ENCODE measurements at places on chromosomes 12 and 14.

DNA sequence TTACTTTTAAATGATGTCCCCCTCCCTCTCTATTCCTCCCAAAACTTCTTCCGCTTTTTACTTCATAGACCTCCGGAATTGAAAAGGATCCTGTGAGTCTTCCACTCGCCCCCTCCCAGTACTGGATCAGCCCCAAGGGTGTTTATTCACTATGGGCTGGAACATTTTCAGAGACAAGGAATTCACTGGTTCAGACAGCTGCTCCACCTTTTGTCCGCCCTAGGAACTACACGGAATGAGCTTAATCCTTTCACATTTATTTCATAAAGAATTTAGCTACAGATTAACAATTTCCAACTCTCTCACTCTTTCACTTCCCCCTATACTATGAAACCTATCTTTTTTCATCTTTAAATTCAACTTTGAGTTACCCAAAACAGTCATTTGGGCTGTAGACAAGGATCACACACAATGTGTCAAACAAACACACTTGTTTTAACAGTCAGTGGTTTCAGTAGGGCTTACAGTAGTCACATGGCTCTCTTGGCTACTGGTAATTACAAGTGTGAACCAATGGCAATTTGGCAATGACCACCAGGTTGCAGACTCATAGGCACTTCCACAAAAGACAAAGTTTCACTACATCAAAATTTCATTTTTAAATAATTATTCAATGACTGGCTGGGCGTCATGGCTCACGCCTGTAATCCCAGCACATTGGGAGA is 20.6 kb downstream of the CNIH1 start:
- DNase-seq = peak; percentile 62

DNA sequence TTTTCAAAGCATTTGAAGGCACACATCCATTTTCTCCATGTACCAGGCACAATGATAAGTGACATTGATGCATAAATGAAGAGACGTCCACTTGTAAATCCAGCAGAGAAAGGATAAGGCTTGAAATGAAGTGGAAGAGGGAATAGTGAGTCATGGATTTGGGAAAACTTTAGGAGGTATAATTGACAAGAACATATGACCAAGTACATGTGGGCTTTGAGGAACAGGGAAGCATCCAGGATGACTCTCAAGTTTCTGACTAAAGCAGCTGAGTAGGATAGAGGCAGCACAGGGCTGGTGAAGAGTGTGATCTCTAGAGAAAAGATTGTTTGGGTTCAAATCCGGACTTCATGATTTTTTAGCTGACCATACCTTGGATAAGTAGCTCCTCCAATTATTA is 43.6 kb upstream of the SYT1 start:
- DNase-seq = no peak

- no peak for DNase-seq
These were observed 74.6 kb upstream of the EEA1 start for GRCh38 chr12:93003531-93004239.

DNA sequence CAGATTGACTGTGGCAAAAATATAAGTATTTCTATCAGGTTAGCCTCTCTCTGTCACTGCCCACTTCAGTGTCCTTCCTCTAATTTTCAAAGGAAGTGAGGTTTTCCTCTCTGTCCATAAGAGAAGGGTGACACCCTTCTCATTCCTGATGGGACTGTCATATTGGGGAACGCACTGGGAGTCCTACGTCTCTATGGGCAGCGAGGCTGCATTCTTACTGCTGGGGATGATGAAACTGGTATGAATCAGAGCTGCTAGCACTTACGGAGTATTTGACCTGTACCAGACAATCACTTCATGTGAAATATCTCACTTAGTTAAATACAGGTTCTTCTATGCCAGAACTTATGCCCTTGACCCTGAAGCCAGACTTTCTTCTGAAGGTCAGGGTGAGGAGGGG is 436.3 kb downstream of the DPF3 start:
- DNase-seq = no peak

DNA sequence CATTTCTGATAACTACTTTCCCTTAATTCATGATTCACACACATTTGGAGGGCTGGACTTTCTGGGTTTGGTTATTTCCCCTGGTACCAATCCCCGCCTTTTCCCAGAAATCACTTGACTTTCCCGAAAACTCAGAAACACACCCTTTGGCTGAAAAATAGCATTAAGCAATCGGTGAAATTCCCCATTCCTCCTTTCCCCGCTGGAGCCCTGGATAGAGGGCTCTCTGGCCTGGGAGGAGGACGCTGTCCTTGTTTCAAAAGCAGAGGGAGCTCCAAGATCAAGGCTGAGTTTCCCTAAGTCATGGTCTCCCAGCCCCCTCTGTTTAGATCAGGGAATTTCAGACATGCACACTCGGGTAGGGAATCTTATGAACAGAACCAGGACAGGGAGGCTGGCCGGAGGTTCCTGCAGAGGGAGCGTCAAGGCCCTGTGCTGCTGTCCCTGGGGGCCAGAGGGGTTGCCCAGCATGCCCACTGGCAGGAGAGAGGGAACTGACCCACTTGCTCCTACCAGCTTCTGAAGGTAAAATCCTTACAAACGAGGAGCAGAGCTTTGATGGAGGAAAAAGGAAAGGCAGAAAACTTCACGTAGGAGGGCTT is at the start of gene C1S:
Gene C1S, plus strand, starts transcription at position 366 of the 602 bp plus-strand sequence. CDS start 1,195 bp downstream, outside the sequence.
- peak; percentile 54 for DNase-seq

DNA sequence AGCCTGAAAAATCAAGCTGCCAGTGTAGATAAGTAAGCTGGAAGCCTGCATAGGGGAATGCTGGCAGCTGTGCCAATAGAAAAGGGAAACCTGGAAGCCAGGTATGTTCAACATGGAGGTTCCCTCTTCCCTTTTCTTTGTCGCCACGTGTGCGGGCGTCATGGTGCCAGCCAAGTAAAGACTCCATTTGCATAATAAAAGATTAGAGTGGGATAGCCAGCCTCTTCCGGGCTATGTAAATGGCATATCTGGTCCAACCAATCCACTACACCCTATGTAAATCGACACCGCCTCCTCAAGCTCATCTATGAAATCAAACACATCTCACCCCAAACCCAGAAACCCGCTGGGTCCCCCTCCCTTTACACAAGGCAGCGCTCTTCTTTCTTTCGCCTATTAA is 5.6 kb upstream of the ADGRD1 start:
- peak; percentile 93 for DNase-seq

DNA sequence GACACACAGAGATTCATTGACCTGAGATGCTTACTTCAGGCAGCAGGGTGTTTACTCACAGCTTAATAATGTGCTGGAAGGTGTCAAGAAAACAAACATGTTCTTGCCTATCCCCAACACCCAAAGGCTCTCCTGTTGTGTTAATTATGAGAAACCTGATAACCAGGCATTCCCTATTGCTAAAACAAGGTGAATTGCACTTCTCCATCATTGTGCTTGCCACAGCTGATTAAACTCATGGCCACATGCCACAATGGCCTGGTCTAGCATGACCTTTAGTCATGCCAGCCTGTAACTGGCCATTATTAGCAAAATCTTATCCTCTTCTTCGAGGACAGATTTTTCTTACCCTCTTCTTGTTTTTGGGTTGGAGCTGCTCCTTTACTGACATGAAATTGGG is 21.4 kb downstream of the SMOC1 start:
- DNase-seq = no peak

GRCh38 chr12:94566345-94566744 is 84.0 kb downstream of the TMCC3 start:
- DNase-seq = no peak

- no peak for DNase-seq
These were observed 400.7 kb downstream of the NUAK1 start for GRCh38 chr12:105738051-105738450.

DNA sequence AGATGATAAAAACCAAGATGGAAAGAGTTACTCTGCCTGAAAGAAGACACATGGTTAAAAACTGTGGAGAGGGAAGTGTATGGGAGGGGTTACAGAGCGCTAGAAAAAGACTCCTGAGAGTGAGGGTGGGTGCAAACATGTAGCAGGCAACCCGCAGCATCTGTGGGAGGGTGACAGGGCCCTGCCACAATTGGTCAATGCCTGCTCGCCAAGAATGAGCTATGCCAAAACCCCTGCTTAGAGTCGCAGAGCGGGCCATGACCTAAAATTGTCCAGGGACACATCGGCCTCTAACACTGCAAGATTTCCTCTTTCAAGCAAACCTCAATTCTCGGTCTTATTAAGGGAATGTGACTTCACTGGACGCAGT is 700 bp downstream of the PRKAG1 start:
- DNase-seq = no peak

GRCh38 chr12:115528466-115528865 is 749.0 kb downstream of the MED13L start:
- no peak for DNase-seq

- DNase-seq = no peak
These were observed 100.0 kb downstream of the PAPOLA start for GRCh38 chr14:96602186-96602585.

DNA sequence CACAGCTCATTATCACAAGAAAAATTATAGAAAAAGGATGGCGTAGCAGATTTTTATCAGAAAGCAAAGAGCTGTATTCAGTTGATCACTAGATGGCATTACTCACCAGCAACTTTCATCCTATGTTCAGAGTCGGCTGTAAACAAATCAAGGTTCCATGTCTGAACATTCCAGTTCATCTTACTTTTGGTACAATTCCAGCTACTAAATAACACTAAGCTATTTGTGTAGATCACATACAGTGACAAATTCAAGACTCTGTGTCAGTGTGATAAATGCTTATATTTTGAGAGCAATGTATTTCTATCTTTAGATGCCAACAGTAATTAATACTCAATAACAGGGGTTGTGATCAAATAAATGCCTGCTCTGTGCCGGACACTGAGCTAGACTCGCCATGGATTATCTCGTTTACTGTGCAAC is 30.1 kb downstream of the NRDE2 start:
- DNase-seq = peak; percentile 54
